Activated T-helper 1 cell treated with anti-CD3 and anti-CD28 coated beads, Interleukin-2, amount 50 U/mL, for 16 hours (primary cell): ENCODE measurements at places on chromosomes 2 and 18.

DNA sequence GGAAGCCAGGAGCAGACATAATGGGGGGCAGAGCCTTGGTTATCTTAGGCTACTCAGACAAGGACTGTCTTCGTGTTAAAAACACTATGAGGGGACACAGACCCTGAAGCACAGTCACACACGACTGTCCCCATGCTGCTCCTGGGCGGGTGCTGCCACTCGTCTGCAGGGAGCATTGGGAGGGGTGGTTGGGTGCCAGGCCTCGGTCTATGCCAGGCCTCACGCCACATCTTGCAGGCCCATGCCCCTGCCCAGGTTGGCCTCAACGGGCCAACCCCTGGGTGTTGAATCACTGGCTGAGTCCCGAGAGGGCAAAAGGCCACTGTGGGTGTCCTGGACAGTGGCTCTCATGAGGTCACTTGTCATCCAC, 97.9 kb downstream of the USP40 start:
- DNase-seq = no peak

DNA sequence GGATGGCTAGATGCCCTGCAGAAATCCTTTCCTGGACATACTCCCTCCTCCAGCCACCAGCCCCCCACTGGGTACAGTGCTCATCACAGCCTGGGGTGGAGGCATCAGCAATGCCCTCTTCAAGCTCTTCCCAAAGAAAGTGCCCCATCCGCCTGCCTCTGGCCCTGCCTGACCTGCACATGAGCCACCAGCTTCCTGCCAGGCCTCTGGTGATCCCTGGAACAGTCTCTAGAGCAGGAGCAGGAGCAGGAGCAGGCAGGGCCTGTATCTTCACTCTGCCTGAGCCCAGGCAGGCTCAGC, 54.1 kb upstream of the CAB39 start:
- DNase-seq = no peak

- no peak for DNase-seq
These were observed 25.4 kb downstream of the UBE2E3 start for GRCh38 chr2:181005809-181006208.

DNA sequence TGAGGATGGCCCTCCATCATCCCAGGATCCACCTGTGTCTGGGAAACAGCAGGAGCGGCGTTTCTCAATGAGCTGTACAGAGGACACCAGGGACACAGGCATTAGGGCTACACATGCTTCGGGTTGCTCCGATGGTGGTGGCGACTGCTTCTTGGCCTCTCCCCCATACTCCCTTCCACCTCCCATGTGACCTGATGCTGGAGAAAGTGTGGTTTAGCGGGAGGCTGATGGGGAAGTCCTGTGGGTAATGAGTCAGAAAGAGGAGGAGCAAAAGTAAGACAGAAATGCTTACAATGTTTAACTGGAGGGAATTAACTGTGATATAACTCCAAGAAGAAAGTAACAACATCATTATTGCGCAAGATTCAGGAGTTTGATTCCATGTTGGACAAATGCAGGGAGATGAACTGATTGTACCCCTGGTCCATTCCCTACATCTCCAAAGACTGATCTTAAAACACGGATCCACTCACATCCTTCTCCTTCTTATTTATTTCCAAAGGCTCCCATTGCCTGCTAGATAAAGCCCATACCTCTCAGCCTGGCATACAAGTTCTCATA, 186.6 kb downstream of the NRP2 start:
- no peak for DNase-seq

- no peak for DNase-seq
These were observed 263.0 kb downstream of the NDUFA10 start for GRCh38 chr2:239762106-239762505.

GRCh38 chr2:97739020-97739892, 25.9 kb downstream of the ZAP70 start:
- no peak for DNase-seq

GRCh38 chr18:41858761-41859555, 96.1 kb upstream of the PIK3C3 start:
- DNase-seq = no peak

DNA sequence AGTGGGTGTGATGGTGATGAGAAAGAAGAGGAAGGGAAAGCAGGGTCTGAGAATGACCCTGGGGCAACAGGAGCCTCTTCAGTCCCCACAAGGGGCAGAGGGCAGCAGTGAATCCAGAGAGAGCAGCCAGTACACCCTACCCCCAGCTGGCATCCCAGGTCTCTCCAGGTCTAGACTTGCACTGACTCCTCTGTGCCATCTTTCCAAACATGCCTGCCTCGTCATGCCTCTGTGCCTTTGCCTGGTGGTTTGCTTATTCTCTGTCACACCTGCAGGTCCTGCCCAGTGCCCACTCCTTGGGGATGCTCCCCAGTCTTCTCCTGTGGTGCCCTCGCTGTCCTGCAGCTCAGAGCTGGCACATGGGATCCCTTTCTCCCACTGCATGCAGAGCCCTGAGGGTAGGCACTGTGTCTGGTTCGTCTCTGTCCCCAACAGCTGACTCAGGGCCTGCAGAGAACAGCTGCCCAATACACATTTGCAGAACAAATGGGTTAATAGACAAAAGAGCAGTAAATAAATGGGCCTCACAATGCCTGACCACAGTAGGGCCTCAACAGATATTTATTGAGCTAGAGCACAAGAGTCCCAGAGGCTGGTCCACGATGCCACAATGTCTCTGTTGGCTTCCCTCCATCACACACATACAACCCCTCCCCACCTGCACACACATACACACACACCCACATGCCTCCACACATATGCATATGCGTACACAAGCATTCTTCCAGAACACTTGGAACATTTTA, 89.8 kb downstream of the HS1BP3 start:
- DNase-seq = no peak

DNA sequence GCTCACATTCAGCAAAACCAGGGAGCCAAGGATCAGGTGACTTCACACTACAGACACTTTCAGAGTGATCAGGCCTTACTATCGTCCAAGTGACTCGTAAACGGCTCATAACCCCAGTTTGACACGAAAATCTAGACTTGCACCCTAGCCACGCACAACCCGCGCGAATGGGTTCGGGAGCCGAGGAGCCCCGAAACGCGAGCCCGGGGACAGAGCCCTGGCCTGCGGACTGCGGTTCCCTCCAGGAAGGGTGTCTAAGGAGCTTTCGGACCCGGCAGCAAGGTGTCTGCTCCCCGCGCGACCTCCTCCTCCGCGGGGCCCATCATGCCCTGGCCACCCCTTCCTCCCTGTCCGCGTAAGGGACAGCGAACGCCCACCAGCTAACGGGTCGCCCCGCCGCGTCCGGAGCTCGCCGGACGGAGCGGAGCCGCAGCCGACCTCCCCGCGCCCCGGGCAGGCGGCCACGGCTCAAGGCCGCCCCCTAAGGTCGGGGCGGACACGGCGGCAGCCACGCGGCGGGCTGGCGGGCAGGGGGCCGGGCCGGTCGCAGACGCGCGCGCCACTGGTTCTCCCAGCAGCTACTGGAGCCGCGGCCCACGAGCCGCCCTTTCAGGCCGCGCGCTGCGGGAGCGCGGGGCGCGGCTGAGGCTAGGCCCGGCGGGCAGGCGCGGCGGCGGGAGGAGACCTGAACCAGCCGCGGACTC, 575 bp downstream of the ATL2 start:
- DNase-seq = peak; percentile 46

DNA sequence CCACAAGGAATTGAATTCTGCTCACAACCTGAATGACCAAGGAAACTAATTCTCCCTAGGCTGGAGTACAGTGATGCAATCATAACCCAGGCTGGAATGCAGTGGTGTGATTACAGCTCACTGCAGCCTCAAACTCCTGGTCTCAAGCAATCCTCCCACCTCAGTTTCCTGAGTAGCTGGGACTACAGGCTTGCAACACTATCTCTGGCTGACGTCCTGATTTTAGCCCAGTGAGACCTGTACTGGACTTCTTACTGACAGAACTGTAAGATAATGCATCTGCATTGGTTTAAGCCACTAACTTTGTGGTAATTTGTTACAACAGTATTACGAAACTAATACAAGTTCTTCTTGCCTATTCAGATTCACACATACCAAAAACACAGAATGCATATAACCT, 9.5 kb upstream of the KDSR start:
- no peak for DNase-seq

DNA sequence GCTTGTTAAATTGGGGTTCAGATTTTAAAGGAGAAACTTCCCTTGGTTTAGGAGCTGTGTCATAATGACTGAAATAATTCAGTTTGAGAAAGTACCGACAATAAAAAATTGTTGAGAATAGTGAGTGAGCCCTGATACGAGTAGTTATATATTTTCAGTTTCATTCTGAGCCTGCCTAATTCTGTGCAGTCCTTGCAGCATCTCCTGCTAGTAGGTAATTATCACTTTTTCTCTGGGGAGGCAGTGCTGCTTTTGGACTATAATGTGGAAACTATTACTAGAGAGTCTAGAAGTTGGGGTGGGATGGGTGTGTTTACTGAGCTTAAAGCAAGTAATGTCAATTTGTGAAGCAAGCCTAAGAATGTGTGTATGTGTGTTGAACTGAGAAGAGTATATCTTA, 21.7 kb downstream of the ZNF638 start:
- DNase-seq = no peak

- DNase-seq = no peak
These were observed 37.4 kb downstream of the NCK2 start for GRCh38 chr2:105782123-105782522.

DNA sequence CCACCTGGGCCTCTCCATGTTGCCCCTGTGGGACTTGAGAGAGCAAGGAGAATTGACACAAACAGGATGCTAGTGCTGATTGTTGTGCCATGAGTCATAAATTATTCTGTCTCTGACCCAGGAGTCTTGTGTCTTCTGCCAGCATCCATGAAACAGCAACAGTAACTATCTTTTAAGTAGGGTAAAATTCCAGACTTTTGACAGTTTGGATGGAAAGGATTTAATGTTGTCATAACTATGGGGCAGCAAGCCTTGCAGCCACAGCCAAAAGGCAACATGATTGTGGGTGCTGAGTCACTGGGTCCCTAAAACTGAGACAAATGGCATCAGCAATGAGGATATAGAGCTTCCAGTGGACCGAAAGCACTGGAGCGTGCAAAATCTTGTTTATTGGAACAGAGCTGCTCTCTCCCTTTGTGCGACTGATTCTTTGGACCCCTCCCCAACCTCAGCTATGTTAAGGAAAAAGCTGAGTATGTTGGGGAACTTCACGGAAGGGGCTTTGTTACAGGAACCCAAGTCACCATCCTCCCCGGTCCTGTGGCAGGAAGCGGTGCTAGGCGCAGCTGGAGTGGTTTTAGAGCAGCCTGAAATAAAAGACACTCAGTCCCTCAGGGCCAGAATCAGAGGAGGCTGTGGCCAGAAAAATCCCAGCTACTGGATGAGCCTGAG, 9.6 kb upstream of the ITPRIPL1 start:
- no peak for DNase-seq

- DNase-seq = no peak
These were observed 68.6 kb downstream of the FHOD3 start for GRCh38 chr18:36365836-36366775.

DNA sequence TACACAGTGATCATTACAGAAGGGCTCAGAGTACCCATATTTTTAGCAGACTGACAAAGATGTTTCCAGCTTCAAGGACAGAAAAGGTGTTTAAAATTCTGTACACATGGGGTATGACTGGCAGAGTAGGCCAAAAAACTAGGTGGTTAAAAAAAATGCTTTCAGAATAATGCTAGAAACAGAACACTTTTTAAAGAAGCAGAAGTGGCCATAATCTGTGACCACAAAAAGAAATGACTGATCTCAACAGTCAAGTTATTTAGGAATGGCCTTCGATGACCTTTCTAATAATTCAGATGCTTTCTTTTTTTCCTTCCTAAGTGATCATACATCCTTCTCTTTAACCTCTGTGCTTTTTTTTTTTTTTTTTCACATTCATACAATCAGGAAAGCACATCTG, 4.1 kb upstream of the AQP4 start:
- DNase-seq = no peak

DNA sequence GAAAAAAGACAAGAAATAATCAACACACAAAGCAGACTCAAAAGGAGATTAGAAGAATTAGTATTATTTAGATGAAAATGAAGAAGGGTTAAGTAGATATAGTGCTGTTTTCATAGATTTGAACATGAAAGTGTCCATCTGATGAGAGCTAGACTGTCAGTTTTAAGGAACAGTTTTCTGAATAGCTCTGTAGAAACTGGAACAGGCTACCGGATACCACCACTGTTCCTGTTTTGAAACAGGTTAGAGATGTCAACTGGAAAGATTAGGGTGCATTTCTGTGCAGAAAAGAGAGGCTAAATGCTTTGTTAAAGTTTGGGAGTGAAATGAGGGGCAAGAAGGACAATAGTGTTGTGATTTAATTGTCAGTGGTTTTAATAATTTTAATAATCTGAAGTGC, 908.8 kb downstream of the CNTNAP5 start:
- DNase-seq = no peak

GRCh38 chr18:27627927-27628326, 442.8 kb upstream of the CHST9 start:
- DNase-seq = no peak

GRCh38 chr2:134375935-134376334, 122.1 kb downstream of the MGAT5 start:
- no peak for DNase-seq

DNA sequence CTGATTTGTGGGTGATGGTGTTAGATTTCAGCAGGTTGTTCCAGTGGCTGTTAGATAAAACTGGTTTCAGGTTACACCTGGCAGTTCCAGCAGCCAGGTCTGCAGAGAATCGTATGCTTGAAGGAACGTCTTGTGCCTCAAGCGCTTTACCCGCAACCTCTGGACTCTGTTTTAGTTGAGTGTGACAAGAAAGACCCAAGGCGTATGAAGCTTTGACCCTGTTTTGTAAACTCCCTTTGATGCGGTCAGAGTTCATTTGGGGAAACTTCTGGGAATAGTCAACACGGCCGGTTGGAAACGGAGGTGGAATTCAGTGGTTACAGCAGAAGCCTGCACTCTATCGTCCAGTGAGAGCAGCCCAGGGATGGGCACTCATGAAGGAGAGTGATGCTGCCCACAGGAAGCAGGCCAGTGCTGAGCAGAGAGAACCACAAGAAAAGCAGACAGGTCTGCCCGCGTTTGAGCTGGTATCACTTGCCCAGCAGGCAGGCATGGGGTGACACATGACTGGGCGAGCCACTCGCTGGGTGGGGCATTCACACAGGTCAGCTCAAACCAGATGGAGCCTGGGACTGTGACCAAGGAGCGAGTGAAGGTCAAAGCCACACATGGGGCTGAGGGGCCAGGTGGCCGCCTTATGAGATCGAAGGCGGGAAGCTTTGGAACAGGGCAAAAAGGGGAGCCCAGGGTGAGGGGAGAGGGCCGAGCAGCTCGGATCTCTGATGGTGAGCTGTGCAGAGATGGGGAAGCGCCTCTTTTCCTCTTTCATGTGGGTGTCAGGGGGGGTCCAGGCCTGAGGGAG, 99.6 kb upstream of the MBOAT2 start:
- no peak for DNase-seq

DNA sequence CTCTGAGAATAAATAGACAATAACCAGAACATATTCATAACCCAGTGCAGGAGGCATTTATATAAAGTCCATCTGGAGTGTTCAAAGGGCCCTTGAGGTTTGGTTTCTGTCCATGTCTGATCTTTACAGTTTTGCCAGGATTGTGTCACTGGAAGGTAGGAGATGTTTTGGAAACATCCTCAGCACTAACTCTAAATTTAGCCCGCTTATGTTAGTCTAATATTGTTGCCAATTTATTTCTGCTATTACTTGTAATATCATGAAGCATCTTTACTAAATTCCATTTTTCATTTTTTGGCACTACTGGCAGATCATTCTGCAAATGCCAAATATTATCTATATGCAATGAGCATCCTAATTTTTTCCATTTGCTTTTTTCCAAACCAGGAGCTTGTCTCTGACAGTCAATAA, 22.4 kb upstream of the REV1 start:
- DNase-seq = no peak

GRCh38 chr2:50584185-50584584, 447.7 kb downstream of the NRXN1 start:
- DNase-seq = no peak

- no peak for DNase-seq
These were observed 110.7 kb downstream of the COPS8 start for GRCh38 chr2:237196409-237196808.
